ENCODE measurements at places on chromosomes 11 and 22. TPM values are rescaled to one million over a fixed set of nuclear protein-coding genes. Genes with fewer than 3 reads are reported as not detected.

The CRYBA4 gene
- total RNA-seq, result not detected

The NUCB2 gene
- total RNA-seq, result 96.4 TPM

The P2RY2 gene
- not detected for total RNA-seq

The AGBL2 gene
- total RNA-seq, result 1.0 TPM

The GAL3ST1 gene
- total RNA-seq, result 0.17 TPM

The DCPS gene
- 22.0 TPM for total RNA-seq

The MRGPRX4 gene
- not detected for total RNA-seq

The HBG2 gene
- total RNA-seq, result not detected

The MRPL23 gene
- 238 TPM for total RNA-seq

The PDGFB gene
- not detected for total RNA-seq

The OR8D4 gene
- total RNA-seq, result not detected

All from smooth muscle cell of trachea (primary cell).